Stimulated activated CD8-positive, alpha-beta memory T cell treated with anti-CD3 and anti-CD28 coated beads, Interleukin-15, amount 100 ng/mL, for 24 hours (primary cell): ENCODE measurements at places on chromosomes 4 and X.

DNA sequence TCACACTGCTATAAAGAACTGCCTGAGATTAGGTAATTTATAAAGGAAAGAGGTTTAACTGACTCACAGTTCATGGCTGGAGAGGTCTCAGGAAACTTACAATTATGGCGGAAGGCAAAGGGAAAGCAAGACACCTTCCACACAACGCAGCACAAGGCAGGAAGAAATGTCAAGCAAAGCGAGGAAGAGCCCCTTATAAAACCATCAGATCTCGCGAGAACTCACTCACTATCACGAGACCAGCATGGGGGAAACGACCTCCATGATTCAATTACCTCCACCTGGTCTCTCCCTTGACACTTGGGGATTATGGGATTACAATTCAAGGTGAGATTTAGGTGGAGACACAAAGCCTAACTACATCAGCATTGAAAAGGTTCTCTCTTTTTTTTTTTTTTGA, 39.6 kb downstream of the PALLD start:
- no peak for DNase-seq

DNA sequence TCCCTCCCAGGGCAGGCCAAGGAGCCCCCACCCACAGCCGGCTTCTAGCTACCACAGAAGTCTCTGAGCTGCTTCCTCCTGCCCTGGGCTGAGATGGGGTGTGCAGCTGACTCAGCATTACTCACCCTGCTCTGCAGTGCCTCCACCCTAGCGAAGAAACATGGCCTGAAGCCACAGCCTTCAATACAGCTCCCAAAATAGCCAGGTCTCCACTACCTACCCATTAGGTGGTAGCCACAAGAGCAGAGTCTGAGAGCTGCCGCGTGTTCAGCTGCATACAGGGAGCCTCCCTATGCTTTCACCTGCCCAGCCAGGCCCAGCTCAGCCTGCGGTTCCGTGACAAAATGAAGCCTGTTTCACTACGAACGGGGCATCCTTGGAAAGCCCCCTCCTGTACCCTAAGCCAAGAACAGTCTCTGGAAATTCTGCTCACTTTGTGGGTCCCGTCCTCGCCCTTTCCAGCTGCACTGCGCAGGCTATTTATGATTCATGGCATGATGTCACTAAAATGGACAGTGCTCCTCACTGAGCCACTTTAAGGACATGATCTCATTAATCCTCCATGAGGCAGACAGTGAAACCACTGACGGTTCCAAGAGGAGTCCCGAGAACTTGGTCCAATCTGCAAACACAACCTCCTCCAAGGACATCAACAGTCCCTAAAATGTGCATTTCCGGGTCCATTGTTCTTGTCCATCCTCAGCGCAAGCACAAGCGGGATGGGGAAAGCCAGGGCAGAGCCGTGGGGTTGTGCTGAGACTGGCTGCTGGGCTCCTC, 20.2 kb downstream of the WDR1 start:
- DNase-seq = no peak

DNA sequence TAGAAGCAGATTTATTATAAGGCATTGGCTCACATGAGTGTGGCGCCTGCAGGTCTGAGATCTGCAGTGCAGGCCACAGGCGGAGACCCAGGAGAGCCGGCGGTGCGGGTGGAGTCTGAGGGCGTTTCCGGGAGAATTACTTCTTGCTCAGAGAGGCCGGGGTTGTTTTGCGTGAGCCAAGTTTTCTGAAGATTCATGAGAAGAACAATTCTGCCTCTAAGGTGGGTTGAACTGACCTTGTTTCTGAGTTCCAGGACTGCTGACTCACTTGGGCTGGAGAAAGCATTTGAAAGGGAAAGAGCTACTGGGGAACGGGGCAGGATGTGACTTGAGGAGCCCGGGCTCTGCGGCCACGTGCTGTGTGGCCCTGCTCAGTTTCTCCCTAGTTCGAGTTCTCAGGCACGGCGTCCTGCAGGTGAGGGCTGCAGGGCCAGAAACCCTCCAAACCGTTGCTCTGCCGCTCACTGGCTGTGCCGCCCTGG, 36.7 kb upstream of the SORCS2 start:
- no peak for DNase-seq

DNA sequence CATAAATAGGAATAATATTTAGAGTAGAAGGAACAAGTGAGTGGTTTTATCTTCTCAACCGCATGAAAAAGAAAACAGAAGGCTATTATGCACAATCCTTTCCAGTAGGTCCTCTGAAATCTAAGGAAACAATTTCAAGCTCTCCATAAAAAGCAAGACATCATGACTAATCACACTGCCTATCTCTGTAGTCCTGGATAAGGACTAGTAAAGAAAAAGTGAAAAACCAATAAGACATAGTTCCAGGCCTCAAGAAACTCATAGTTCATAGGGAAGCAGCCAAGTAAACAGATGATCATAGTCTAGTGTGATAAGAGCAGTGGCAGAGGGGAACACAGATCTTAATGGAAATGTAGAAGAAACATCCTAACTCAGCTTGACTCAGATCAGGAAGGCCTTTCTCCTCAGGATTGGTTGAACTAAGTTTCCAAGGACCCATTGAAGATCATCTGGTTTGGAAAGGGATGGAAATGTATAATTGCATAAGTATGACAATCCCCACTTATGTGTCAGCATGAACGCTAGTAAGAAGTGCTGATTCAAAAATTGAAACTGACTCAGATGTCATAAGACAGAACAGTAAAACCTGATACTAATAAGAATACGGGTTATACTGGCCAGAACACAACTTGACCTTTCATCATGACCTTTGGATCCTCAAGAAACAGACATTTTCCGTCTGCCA, 155.3 kb downstream of the GRIA3 start:
- no peak for DNase-seq

- DNase-seq = no peak
Observed at GRCh38 chr4:61296144-61296543, 96.0 kb downstream of the ADGRL3 start.

DNA sequence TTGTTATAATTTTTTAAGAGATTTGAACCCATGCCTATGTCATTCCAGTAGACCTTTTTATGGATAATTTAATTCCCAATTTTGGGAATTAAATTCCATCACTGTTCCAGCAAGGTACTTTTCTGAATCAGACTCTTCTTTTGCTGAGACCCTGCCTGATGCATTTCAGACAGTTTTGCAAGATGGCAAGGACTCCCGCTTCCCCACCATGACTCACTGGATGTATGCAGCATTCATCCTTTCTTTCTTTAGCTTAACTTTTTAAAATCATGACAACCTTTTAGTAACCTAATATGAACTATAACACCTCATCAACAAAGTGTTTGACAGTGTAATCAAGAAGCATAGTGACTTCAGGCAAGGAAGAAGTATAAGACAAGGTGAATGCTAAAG, 178.1 kb upstream of the LEF1 start:
- no peak for DNase-seq

GRCh38 chr4:121144021-121144420, 20.1 kb downstream of the TNIP3 start:
- no peak for DNase-seq

- DNase-seq = no peak
Observed at GRCh38 chr4:10354746-10355145, 102.5 kb downstream of the ZNF518B start.

- DNase-seq = no peak
Observed at GRCh38 chr4:48681856-48682255, 98.2 kb downstream of the FRYL start.
